Gastroesophageal sphincter (tissue), 4 donors: ENCODE measurements at places on chromosomes 12 and 14.

GRCh38 chr12:65306366-65307168, 28.1 kb downstream of the MSRB3 start:
- ATAC-seq: peak; percentile 69

- no peak for ATAC-seq
Observed at GRCh38 chr14:92577321-92577742, 63.8 kb downstream of the RIN3 start.

GRCh38 chr14:69481815-69482568, 2.5 kb upstream of the PLEKHD1 start:
- ATAC-seq: no peak

DNA sequence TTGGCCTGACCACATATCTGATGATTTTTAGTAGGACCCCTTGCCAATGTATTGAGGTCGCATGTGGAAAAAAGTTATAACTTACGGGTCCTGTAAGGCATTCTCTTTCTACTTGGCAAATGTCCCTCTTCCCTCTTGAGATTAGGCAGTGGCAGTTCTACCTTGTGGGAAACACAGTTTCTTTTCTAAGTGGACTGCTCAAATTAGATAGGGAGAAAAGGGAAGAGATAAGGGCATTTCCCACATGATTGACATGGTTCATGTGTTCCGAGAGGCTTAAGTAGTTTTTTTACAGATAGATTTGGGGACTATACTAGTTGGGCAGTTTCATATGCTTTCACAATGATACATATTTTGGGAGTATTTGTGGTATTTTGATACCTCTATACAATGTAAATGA, 154.7 kb downstream of the FBXL14 start:
- no peak for ATAC-seq

GRCh38 chr12:63006536-63006935, 71.6 kb upstream of the PPM1H start:
- no peak for ATAC-seq

DNA sequence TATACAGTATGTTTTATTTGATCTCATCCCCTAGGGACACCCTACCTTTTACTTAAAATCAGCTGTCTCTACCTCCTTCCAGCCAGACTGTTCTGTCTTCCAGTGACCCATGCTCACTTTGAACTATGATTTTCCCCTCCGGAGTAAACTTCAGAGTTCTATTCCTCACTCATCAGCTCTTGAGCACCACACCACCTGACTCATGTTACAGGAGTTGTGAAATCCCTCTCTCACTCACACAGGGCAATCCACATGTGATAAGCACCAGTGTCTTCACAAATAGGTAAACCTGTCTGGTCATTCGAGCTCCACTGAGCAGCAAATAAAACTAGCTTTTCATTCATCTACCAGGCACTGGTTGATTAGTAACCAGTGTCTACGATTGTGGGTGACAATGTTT, 177.3 kb upstream of the BMP4 start:
- ATAC-seq: no peak
